ENCODE measurements at places on chromosomes 2 and 18. TPM values are rescaled to one million over a fixed set of nuclear protein-coding genes. Genes with fewer than 3 reads are reported as not detected.

IL1RL2 gene
- polyA plus RNA-seq: 1.1 TPM

CNOT9 gene
- 29.0 TPM for polyA plus RNA-seq

XPO1 gene
- 73.0 TPM for polyA plus RNA-seq

KRTCAP3 gene
- 12.7 TPM for polyA plus RNA-seq

ACTG2 gene
- not detected for polyA plus RNA-seq

CCNT2 gene
- polyA plus RNA-seq: 20.7 TPM

All from Purkinje cell (primary cell).